Lung microvascular endothelial cell (primary cell): ENCODE measurements at places on chromosomes 4 and X. TPM values are rescaled to one million over a fixed set of nuclear protein-coding genes. Genes with fewer than 3 reads are reported as not detected.

Gene DCAF8L2
- not detected in 2 replicates for total RNA-seq

Gene SLC9B1
- total RNA-seq, result 0.22 and 0.40 TPM in 2 replicates

- no peak for DNase-seq
These were observed 40.9 kb downstream of the SEPTIN11 start for GRCh38 chr4:76990288-76991080.

Gene SPIN3
- 2.8 and 6.7 TPM in 2 replicates for total RNA-seq

GRCh38 chr4:70402762-70403161 is 5.0 kb downstream of the OPRPN start:
- DNase-seq, result no peak

Gene PPP4R3C
- total RNA-seq, result not detected in 2 replicates

- no peak for DNase-seq
These were observed 908 bp upstream of the TLR6 start for GRCh38 chr4:38857354-38858096.
